ENCODE measurements at places on chromosomes 4 and X.

- peaks cover 9% of the 10 kb centered on the region for H3K27me3 ChIP-seq
- no peaks in the 10 kb centered on the region for H3K36me3 ChIP-seq
- peak overlapping the region; percentile 62 for H3K27ac ChIP-seq
- peaks cover 33% of the 10 kb centered on the region for H3K4me1 ChIP-seq
- DNase-seq = no peak
Measured at GRCh38 chr4:153204728-153205648, 745 bp downstream of the TRIM2 start.

- H3K27ac ChIP-seq = no peak overlapping the region
- DNase-seq = no peak
- H3K4me1 ChIP-seq = no peaks in the 10 kb centered on the region
- no peaks in the 10 kb centered on the region for H3K36me3 ChIP-seq
- H3K27me3 ChIP-seq = no peaks in the 10 kb centered on the region
- peak overlapping the region; percentile 58 for H3K4me3 ChIP-seq
Measured at GRCh38 chr4:131974730-131975129, 1174.4 kb upstream of the PCDH10 start.

DNA sequence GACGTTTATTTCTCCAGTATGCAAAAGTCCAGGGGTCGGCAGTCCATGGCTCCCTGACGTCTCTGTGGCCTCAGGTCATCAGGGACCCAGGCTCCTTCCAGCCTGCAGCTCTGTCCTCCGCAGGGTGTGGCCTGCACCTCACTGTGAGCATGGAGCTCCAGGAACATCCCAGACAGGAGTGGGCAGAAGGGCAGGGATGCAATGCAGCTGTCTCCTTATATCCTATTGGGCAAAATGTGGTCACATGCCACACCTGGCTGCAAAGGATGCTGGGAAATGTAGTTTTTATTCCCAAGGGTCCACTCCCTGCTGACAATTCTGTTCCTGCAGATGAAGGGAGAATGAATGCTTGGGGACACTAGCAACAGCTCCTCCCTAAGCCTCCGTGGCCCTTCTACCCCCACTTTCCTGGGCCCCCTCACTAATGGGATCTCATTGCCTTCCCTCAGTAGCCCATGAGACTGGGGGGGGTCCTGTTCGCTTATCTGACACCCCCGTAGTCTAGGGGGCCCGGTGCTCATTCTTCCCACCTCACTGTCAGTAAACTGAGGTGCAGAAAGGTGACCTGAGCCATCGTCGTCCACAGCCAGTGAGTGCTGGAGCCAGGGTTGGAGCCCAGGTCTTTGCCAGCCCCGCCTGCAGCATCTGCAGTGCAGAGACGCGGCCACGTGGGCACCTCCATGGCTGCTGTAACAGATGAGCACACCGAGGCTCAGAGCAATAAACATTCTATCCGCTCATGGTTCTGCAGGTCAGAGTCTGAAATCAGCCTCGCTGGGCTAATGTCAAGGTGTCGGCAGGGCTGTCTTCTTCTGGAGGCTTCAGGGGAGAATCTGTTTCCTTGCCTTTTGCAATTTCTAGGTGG is 5.9 kb upstream of the GRPEL1 start:
- H3K4me3 ChIP-seq = no peak overlapping the region
- DNase-seq = no peak

DNA sequence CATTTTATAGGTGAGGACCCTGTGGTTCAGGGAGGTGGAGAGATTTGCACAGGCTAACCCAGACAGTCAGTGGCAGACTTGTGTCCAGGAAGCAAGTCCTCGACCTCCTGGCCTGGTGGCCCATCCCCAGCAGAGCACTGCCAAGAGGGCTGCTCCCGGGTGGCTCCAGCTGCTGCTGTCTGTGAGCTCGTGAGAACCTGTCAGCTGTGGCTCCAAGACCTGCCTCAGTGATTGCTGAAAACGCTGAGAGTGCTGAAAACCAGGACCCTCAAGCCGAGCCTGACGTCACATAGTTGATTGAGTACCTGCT is 74.2 kb downstream of the RTL9 start:
- H3K4me3 ChIP-seq = no peak overlapping the region
- H3K36me3 ChIP-seq = no peaks in the 10 kb centered on the region
- H3K27me3 ChIP-seq = no peaks in the 10 kb centered on the region
- H3K4me1 ChIP-seq = no peaks in the 10 kb centered on the region
- H3K27ac ChIP-seq = no peak overlapping the region

- no peaks in the 10 kb centered on the region for H3K4me1 ChIP-seq
- H3K36me3 ChIP-seq = no peaks in the 10 kb centered on the region
Measured at GRCh38 chr4:28278676-28279075, 1418.0 kb downstream of the STIM2 start.

DNA sequence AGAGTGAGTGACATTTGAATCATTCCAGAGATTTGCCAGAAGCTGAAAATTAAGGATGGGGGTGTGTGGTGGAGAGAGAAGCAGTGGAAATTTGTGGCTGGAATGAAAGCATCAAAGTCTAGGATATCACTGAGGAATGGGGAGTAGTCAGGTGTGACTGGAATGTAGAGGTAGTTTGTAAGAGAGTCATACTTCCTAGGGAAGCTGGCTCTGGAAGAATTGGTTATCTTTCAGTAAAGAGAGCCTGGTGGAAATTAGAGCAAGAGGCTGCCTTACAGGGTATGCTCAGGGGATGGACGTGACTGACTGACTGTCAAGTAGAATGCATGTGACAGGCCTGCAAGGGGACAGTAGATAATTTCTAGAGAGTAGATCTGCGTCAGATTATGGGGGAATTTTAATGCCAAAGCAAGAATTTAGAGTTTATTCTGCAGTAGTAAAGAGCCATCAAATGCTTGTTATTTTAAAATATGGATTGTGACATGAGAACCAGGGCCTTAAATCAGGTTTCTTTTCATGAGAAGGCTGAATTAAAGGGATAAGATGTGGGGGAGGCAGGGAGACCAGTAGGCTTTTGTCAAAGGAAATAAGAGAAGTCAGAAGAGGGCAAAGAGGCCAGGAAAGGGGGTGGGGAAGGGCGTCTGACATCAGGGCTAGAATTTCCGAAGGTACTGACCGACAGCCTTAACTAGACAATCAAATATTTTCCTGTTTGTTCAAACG is 109.9 kb downstream of the AFF1 start:
- no peak overlapping the region for H3K4me3 ChIP-seq
- no peak for DNase-seq
- peaks cover 48% of the 10 kb centered on the region for H3K4me1 ChIP-seq
- peaks cover 14% of the 10 kb centered on the region for H3K36me3 ChIP-seq
- H3K27me3 ChIP-seq = no peaks in the 10 kb centered on the region

DNA sequence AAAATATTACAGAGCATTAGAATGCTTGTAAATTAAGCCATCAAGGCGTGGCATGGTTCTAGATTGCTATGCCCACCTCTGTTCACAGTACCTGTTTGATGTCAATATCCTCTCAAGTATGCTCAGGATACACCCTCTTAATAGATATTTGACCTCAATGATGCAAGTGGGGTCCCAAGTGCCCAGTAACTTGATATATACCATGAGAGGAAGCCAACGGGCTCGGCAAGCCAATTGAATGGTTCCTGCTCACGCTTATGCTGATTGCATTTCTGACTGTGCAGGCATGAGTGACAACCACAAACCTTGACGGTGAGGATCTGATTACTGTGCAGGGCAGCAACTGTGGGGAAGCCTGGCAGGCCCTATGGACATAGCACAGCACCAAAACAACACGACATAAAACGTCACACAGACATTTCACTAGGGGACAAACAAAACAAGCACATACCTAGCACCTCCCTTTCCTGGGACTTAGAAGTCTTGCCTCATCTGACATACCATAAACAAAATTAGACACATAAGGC is 179.1 kb upstream of the ETNPPL start:
- no peak for DNase-seq
- no peaks in the 10 kb centered on the region for H3K4me1 ChIP-seq
- no peaks in the 10 kb centered on the region for H3K36me3 ChIP-seq
- no peak overlapping the region for H3K27ac ChIP-seq
- H3K4me3 ChIP-seq = no peak overlapping the region
- H3K27me3 ChIP-seq = no peaks in the 10 kb centered on the region

Data from activated naive CD8-positive, alpha-beta T cell treated with anti-CD3 and anti-CD28 coated beads, Interleukin-2, amount 50 U/mL, for 24 hours (primary cell).